ENCODE measurements at places on chromosomes 7 and 10. TPM values are rescaled to one million over a fixed set of nuclear protein-coding genes. Genes with fewer than 3 reads are reported as not detected.

DNA sequence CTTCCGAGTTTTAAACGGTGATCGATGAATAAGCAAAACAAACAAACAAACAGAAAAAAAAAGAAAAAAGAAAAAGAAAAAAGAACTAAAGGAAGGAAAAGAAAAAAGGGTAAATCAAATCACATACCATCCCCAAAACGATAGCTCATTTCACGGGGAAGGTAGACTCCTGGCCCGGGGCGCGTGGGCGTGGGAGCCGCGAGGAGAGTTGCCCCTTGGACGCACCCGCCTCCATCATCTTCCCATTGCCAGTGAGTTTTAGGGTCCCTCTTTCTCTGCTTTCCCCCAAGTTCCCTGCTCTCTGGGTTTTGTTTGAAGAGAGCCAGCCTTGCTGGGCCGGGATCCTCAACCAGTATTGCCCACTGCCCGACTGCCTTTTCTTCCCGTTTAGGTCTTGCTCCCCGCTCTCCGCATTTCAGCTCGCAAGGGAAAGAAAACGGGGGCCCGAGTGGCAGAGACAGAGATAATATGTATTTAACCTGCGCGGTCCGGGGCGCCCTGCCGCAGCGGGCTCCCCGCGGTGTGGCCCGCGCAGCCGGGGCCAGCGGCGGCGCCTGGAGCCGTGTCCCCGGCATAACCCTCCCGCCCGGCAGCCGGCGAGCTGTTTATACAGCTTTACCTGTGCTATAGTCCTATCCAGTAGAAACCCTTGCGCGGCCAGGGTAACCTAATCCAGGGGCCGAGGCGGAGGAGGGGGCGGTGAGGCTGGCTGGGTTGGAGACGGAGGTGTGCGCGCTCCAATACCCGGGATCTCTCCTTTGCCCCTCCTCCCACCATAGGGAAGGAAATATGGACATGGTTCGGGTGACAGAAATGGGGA lies 5.2 kb upstream of the GATA3 start:
- H3K27me3 ChIP-seq, result peaks cover 25% of the 10 kb centered on the region
- DNase-seq, result no peak
- no peaks in the 10 kb centered on the region for H3K36me3 ChIP-seq

The OR6B1 gene
- not detected for total RNA-seq

DNA sequence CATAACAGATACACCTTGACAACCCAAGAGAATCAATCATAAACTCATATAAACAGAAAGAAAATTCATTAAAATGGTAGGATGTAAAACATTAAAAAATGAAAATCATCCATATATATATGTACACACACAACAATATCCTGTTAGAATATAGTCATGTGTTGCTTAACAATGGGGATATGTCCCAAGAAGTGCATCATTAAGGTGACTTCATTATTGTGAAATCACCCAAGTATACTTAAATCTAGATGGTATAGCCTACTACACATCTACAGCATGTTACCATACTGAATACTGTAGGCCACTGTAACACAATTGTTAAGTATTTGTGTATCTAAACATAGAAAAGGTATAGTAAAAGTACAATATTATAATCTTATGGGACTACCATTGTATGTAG lies 115.8 kb upstream of the TMEM168 start:
- H3K36me3 ChIP-seq, result no peaks in the 10 kb centered on the region
- no peak for DNase-seq

The SPDYE3 gene
- total RNA-seq, result not detected

GRCh38 chr7:129559564-129559963 lies 52.0 kb upstream of the NRF1 start:
- DNase-seq, result no peak
- H3K4me1 ChIP-seq, result no peaks in the 10 kb centered on the region
- no peaks in the 10 kb centered on the region for H3K27me3 ChIP-seq
- H3K4me3 ChIP-seq, result no peak overlapping the region
- no peak overlapping the region for H3K27ac ChIP-seq

- H3K27ac ChIP-seq, result no peak overlapping the region
- H3K36me3 ChIP-seq, result no peaks in the 10 kb centered on the region
- H3K4me3 ChIP-seq, result no peak overlapping the region
- H3K4me1 ChIP-seq, result no peaks in the 10 kb centered on the region
- H3K27me3 ChIP-seq, result no peaks in the 10 kb centered on the region
These were observed 501 bp downstream of the TFPI2 start for GRCh38 chr7:93890041-93890463.

- no peak overlapping the region for H3K27ac ChIP-seq
- H3K36me3 ChIP-seq, result no peaks in the 10 kb centered on the region
- peaks cover 14% of the 10 kb centered on the region for H3K4me1 ChIP-seq
- H3K27me3 ChIP-seq, result no peaks in the 10 kb centered on the region
These were observed 5.5 kb downstream of the AP3M1 start for GRCh38 chr10:74145133-74145532.

GRCh38 chr7:138602451-138602850 lies 98.7 kb downstream of the SVOPL start:
- H3K4me1 ChIP-seq, result no peaks in the 10 kb centered on the region
- no peak overlapping the region for H3K27ac ChIP-seq
- no peak for DNase-seq
- no peaks in the 10 kb centered on the region for H3K36me3 ChIP-seq
- H3K4me3 ChIP-seq, result no peak overlapping the region
- no peaks in the 10 kb centered on the region for H3K27me3 ChIP-seq

The ZNF138 gene
- 10.1 TPM for total RNA-seq

- no peak for DNase-seq
- H3K4me1 ChIP-seq, result peaks cover 14% of the 10 kb centered on the region
- no peak overlapping the region for H3K4me3 ChIP-seq
- no peaks in the 10 kb centered on the region for H3K27me3 ChIP-seq
These were observed 6.6 kb upstream of the RHBDD2 start for GRCh38 chr7:75872073-75872782.

The UPK3B gene
- total RNA-seq, result 2.3 TPM

GRCh38 chr10:131698986-131699385 lies 201.8 kb upstream of the PPP2R2D start:
- H3K4me1 ChIP-seq, result no peaks in the 10 kb centered on the region
- no peaks in the 10 kb centered on the region for H3K36me3 ChIP-seq
- no peak for DNase-seq
- H3K4me3 ChIP-seq, result no peak overlapping the region

GRCh38 chr10:6114805-6115341 lies 26.0 kb downstream of the RBM17 start:
- H3K36me3 ChIP-seq, result peaks cover 57% of the 10 kb centered on the region
- no peaks in the 10 kb centered on the region for H3K4me1 ChIP-seq
- no peaks in the 10 kb centered on the region for H3K27me3 ChIP-seq
- no peak overlapping the region for H3K27ac ChIP-seq

GRCh38 chr7:83798489-83798888 lies 149.6 kb upstream of the SEMA3E start:
- DNase-seq, result no peak
- no peak overlapping the region for H3K27ac ChIP-seq
- H3K4me1 ChIP-seq, result no peaks in the 10 kb centered on the region
- no peak overlapping the region for H3K4me3 ChIP-seq

DNA sequence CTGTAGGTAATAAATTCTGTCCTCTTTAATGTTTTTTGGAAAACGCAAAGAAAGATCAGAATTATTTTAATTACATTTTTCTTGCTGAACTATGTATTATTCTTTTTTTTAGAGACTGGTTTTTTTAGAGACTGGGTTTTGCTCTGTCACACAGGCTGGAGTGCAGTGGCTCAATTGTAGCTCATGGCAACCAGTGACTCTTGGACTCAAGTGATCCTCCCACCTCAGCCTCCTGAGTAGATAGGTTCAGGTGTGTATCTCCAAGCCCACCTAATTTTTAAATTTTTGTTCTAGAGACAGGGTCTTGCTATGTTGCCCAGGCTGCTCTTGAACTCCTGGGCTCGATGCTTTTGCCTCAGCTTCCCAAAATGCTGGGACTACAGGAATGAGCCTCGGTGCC lies 5.3 kb upstream of the DENND10 start:
- no peak overlapping the region for H3K27ac ChIP-seq
- H3K36me3 ChIP-seq, result no peaks in the 10 kb centered on the region
- no peak for DNase-seq
- H3K4me1 ChIP-seq, result no peaks in the 10 kb centered on the region
- H3K4me3 ChIP-seq, result no peak overlapping the region

The SCIN gene
- total RNA-seq, result 0.22 TPM

- H3K27ac ChIP-seq, result no peak overlapping the region
- peaks cover 12% of the 10 kb centered on the region for H3K4me1 ChIP-seq
- H3K4me3 ChIP-seq, result no peak overlapping the region
These were observed 48.0 kb downstream of the HSPA12A start for GRCh38 chr10:116694243-116694926.

DNA sequence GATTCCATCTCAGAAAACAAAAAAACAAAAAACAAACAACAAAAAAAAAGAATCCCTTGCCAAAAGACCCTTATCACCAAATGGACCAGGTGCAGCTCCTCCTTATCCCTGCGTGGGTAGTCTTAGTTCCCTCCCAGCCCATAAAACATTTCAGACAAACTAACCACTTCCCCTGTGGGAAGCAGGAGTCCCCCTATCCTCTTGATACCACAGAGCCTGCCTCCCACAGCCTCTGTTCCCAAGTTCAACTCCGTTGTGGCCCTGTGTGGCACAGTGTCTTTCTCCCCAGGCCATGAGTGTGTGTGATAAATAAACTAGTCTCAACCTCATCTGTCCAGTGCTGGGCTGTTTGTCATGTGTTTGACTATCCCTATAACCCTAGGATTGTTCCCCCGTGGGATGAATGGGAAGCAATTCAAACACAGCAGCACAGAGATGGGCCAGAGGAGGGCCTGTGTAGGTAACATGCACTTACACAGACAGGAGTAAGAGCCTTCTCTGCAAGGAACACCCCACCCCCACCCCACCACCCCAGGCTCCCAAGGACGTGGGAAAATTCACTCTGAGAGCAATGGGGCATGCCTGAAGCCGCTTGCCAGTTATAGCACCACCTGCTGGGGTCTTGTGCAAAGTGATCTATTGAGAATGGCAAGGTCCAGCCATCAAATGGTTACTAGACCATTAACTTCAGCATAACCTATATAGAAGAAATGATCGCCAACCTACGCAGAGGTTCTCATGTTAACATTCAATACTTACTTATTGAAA lies 147.1 kb upstream of the GHITM start:
- H3K4me3 ChIP-seq, result no peak overlapping the region
- no peaks in the 10 kb centered on the region for H3K4me1 ChIP-seq
- DNase-seq, result peak; percentile 35
- peaks cover 14% of the 10 kb centered on the region for H3K27me3 ChIP-seq
- no peak overlapping the region for H3K27ac ChIP-seq

DNA sequence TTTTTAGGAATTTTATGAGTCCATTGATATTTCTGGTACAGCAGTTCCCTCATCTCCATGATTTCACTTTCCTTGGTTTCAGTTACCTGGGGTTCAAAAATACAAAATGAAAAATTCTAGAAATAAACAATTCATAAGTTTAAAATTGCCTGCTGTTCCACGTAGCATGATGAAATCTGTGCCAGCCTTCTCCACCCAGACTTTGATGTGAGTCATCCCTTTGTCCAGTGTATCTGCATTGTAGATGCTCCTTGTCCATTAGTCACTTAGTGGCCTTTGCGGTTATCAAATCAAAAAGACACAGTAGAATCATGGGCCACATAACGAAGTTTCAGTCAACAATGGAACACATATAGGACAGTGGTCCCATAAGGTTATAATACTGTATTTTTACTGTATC lies 286.9 kb downstream of the PTEN start:
- peaks cover 16% of the 10 kb centered on the region for H3K4me1 ChIP-seq
- no peak overlapping the region for H3K4me3 ChIP-seq
- no peaks in the 10 kb centered on the region for H3K36me3 ChIP-seq
- H3K27me3 ChIP-seq, result no peaks in the 10 kb centered on the region
- DNase-seq, result no peak

GRCh38 chr10:93412801-93413200 lies 69.3 kb downstream of the MYOF start:
- no peak for DNase-seq
- H3K27me3 ChIP-seq, result no peaks in the 10 kb centered on the region
- peaks cover 74% of the 10 kb centered on the region for H3K36me3 ChIP-seq
- no peak overlapping the region for H3K27ac ChIP-seq

GRCh38 chr10:11113156-11113555 lies 95.5 kb downstream of the CELF2 start:
- H3K36me3 ChIP-seq, result no peaks in the 10 kb centered on the region
- no peak overlapping the region for H3K27ac ChIP-seq
- no peaks in the 10 kb centered on the region for H3K27me3 ChIP-seq
- no peak for DNase-seq

DNA sequence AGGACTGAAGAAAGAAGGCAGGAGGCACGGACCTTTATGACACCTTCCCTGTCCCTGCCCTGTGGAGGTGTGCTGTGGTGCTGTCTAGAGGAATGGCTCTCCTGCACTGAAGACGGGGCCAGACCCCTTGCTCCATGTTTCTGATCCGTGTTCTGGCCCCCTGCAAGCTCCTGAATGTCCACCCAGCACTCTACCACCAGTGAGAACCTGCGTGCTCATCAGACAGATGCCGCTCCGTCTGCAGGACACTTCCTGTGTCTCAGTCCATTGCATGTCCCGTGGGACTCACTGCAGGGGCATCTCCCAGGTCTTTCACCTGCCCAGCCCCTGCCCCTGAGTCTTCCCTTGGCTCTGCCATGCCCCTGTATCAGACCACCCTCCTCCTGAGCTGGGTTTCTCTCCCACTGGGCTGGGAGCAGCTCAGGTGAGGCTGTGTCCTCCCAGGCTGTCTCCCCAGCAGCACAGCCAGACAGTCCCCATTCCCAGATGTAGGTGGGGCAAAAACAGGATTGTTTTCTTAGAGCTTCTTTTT lies 278.3 kb upstream of the ZNF32 start:
- DNase-seq, result no peak
- H3K4me3 ChIP-seq, result no peak overlapping the region
- peaks cover 64% of the 10 kb centered on the region for H3K27me3 ChIP-seq
- no peaks in the 10 kb centered on the region for H3K36me3 ChIP-seq
- H3K4me1 ChIP-seq, result no peaks in the 10 kb centered on the region
- H3K27ac ChIP-seq, result no peak overlapping the region

The NET1 gene
- 51.2 TPM for total RNA-seq

GRCh38 chr10:79179164-79179956 lies 110.6 kb downstream of the ZMIZ1 start:
- DNase-seq, result no peak
- H3K36me3 ChIP-seq, result no peaks in the 10 kb centered on the region
- H3K27me3 ChIP-seq, result no peaks in the 10 kb centered on the region
- H3K4me1 ChIP-seq, result peaks cover 45% of the 10 kb centered on the region
- no peak overlapping the region for H3K27ac ChIP-seq

- no peak for DNase-seq
- peaks cover 38% of the 10 kb centered on the region for H3K4me1 ChIP-seq
These were observed 34.4 kb downstream of the COL13A1 start for GRCh38 chr10:69835875-69836730.

The PPP1R3C gene
- total RNA-seq, result 0.20 TPM

GRCh38 chr10:71989661-71990454 lies 25.7 kb downstream of the CHST3 start:
- H3K36me3 ChIP-seq, result no peaks in the 10 kb centered on the region
- no peaks in the 10 kb centered on the region for H3K27me3 ChIP-seq
- H3K4me1 ChIP-seq, result no peaks in the 10 kb centered on the region

- peaks cover 12% of the 10 kb centered on the region for H3K36me3 ChIP-seq
- H3K27ac ChIP-seq, result no peak overlapping the region
- H3K4me3 ChIP-seq, result peak overlapping the region; percentile 76
- H3K27me3 ChIP-seq, result no peaks in the 10 kb centered on the region
These were observed 1.6 kb downstream of the GLUD1 start for GRCh38 chr10:87092861-87093631.

- H3K27me3 ChIP-seq, result no peaks in the 10 kb centered on the region
- H3K4me1 ChIP-seq, result no peaks in the 10 kb centered on the region
- no peak overlapping the region for H3K27ac ChIP-seq
- DNase-seq, result no peak
These were observed 18.6 kb downstream of the BLNK start for GRCh38 chr10:96252730-96253129.

GRCh38 chr10:75074711-75075445 lies 36.6 kb upstream of the SAMD8 start:
- no peaks in the 10 kb centered on the region for H3K4me1 ChIP-seq
- no peak overlapping the region for H3K4me3 ChIP-seq
- DNase-seq, result no peak
- H3K27me3 ChIP-seq, result no peaks in the 10 kb centered on the region
- no peaks in the 10 kb centered on the region for H3K36me3 ChIP-seq
